Astrocyte (in vitro differentiated cells and primary cell): ENCODE measurements at places on chromosomes 2 and 18.

DNA sequence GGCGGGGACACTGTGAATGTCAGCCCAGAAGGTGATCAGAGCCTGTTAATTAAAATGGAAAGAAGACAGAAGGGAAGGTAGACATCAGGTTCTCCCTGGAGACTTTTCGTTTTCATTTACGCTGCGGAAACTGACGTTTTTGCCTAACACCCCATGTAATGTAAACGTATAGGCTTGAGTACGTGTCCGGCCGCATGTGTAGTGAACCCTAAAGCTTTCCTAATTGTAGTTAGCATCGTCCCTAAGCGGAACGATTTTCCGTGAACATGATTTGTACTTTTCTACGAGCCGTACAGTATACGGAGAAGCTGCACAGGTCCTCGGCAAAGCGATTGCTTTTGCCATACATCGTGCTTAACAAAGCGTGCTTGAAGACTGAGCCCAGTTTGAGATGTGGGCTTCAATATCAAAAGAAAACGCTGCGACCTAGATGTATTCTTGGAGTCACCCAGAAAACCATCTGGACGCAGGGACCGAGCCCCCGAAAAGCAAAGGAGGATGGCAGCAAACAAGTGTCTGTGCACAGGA, 284 bp downstream of the TIMM21 start:
- DNase-seq, result no peak

DNA sequence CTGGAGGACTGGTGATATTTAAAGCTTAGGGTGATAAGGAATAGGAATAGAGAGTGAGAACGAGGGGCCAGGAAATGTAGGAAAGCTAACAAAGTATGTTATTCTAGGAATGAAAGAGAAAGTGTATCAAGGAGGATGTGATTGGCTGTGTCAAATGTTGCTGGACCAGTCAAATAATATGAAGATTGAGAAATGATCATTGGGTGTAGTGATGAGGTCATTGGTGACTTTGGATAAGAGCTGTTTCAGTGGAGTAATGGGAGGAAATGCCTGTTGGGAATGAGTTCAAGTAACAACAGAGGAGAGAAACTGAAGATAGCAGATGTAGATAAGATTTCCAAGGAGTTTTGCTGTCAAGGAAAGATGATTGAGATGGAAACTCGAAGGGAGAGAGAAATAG, 74.4 kb downstream of the UBE2E3 start:
- no peak for DNase-seq

GRCh38 chr2:8016688-8017087, 665.2 kb upstream of the ID2 start:
- no peak for DNase-seq

DNA sequence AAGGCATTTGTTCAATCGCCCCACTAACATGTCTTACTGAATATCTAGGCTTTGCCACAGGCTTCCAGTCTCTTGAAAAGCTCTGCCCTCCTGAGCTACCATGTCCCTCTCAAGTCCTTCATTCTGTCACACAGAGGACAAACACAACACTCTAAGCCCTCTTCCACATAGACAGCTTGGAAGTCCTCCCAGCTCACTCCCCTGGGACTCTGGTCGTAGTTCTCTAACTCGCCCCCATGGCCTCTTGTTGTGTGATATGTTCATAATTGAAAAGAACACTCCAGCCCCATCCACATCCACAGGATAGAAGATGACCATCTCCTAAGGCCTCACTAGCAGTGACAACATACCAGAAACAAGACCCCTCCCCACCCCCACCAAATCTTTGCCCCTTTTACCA, 37.9 kb downstream of the BUB1 start:
- DNase-seq, result no peak
